ENCODE measurements at places on chromosomes 3 and 15. TPM values are rescaled to one million over a fixed set of nuclear protein-coding genes. Genes with fewer than 3 reads are reported as not detected.

GP5 gene
- polyA plus RNA-seq = 0.16 TPM

CLDN18 gene
- not detected for polyA plus RNA-seq

TRIM42 gene
- polyA plus RNA-seq = not detected

IQCF5 gene
- not detected for polyA plus RNA-seq

GRCh38 chr3:146166415-146166821 lies 5.4 kb upstream of the PLOD2 start:
- DNase-seq = peak; percentile 83

DNA sequence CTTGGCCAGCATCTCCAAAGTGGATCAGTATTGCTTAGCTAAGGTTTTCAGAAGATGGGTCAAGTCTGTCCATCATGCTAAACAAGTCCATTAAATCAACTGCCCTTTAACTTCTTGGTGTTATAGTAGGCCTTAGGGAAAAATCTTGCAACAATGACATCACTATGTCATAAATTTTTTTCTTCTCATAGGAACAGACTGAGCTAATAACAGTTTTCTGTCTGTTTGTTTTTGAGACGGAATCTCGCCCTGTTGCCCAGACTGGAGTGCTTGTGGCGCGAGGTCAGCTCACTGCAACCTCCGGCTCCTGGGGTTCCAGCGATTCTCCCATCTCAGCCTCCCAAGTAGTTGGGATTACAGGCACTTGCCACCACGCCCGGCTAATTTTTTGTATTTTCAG lies 94.2 kb downstream of the EFL1 start:
- DNase-seq = no peak

DNA sequence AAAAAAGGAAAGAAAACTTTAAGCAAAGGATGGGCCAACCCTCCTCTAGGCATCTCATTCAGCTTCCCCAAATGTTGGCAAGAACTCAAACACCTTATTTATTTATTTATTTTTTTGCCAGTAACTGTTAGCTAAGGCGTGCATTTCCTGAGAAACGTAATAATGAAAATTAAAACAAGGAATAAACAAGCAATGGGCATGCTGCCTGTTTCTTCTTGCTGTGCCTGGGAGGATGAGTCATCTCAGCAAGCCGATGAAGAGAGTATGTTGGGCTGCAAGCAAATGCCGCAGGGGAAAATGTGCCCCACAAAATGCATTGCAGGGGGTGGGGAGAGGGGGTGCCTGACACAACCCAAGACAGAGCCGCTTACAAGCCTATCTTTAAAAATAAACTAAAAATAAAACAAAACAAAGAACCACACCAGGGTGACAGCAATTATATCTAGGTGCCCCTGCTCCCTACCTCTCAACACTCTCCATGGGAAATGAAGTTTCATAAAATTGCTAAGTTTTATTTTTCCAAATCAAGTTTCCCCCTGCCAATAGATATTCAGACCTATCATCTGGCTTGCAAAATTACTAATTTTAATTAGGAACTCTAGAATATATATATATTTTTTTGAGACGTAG lies 40.3 kb downstream of the EIF4E3 start:
- DNase-seq = peak; percentile 86

- DNase-seq = no peak
Measured at GRCh38 chr3:133717424-133717823, 28.8 kb upstream of the TF start.

DNA sequence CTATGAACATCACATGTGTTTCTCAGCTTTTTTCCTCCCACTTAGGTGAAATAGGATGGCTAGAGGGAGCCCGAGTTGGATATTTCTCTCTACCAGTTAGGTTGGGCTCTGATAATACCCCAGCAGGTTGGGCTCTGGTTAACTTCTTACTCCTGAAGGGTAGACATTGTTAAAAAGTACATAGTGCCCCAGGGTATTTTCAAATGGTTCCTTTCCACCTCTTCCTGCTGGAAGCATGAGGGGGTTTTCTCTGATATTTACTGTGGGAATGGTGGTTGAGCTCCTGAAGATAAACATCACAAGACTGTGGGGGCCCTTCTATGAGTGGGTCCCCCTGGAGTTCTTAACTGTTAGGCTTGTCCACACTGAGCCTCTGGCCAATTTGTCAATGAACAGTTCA lies 36.1 kb upstream of the SPESP1 start:
- no peak for DNase-seq

DNA sequence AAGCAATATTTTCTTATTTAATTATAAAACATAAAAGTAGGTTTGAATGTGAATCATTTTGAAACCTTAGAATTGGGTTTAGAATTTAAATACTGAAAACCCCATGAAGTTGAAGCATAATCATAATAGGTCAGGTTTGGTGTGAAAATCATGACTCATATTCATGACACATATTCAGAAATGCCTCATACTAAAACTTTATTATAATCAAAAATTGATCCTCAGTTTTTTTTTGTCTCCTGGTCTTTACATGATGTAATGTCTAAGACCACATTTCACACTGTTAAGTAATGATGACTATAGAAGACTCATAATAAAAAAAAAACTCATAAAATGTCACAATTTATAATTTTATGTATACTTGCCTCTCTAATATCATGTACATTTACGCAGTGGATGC lies 190.4 kb downstream of the FOXP1 start:
- DNase-seq = peak; percentile 23

- peak; percentile 54 for DNase-seq
Measured at GRCh38 chr3:127064391-127065137, 81.6 kb downstream of the PLXNA1 start.

MESP2 gene
- 0.32 TPM for polyA plus RNA-seq

GRCh38 chr3:132006605-132007204 lies 28.1 kb downstream of the CPNE4 start:
- peak; percentile 24 for DNase-seq

ZNF501 gene
- 1.3 TPM for polyA plus RNA-seq

DNA sequence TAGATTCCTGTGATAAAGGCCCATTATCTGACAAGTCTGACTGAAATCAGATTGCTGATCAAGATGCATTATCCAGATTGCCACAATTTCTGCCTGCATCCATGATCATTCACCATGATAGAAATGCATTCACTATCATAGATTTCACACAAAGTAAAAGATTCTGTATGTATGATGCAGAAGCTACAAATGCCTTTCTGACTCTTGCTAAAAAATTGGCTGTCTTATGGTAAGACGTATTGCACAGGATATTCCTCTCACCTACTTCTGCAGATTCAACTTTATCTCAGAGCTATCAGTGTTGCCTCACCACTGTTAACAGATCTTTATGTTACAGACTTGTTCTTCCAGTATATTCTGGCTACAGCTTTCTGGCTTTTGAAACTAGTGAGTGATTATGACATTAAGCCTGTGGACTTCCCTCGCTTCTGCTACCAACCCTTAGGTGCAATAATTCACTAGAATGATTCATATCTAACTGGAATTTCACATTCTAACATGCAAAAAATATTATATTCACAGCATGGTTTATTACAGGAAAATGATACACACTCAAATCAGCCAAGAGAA lies 955.3 kb downstream of the EPHA3 start:
- DNase-seq = no peak

- peak; percentile 72 for DNase-seq
Measured at GRCh38 chr3:132788301-132788671, 66.1 kb upstream of the NPHP3 start.

DNA sequence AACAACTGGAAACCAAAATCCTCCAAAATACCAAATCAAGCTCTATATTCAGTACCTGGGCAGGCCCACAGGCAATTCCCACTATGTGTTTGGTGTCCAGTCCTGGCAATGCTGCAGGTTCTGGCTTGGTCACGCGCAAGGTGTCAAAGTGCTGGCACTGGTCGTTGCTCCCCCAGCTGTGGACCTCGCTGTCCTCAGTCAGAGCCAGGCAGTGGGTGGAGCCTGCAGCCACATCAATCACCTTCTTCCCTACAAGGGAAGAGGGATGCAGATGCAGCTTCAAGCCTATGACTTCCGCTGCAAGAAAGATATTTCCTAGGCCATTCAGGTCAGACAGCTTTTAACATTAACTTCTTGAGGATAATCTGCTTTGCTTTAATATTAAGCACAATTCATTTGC lies 61.3 kb downstream of the HERC2 start:
- DNase-seq = no peak

GRCh38 chr15:74390647-74391288 lies 23.3 kb upstream of the CYP11A1 start:
- DNase-seq = no peak

DNA sequence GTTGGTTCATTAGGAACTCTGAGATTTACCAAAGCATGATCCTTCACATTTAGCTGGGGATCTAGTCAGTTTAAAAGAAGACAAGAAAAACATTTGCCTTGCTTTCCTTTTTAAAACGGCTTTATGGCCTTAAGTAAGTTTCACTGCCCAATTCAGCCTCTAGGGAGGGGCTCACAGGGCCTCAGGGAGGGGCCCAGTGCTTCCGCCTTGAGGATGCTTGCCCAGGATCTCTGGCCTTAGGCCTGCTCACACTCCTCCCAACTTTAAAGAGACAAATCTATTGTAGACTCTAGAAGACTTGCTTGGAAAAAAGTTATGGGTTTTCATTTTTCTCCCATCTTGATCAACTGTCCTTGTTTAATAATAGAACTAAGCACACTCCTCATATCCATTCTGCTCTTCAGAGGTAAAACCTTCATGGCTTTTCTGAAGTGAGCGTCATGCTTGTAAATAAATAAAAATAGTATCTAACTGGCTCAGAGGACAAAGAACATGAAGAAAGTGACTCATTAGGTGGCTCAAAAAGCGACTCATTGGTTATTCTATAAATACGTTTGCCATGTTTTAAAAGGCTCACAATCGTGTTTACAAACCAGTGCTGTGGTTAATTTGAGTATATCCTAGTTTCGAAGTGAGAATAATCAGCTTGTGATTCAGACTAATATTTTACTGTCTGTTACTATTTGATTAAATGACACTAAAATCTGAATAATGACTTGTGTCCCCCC lies 13.7 kb downstream of the PDHB start:
- peak; percentile 72 for DNase-seq

- DNase-seq = no peak
Measured at GRCh38 chr3:53493595-53493962, 832 bp upstream of the CACNA1D start.

- no peak for DNase-seq
Measured at GRCh38 chr15:94586099-94586498, 354.7 kb downstream of the MCTP2 start.

PPIP5K1 gene
- 14.2 TPM for polyA plus RNA-seq

- no peak for DNase-seq
Measured at GRCh38 chr3:76177610-76178009, 392.3 kb upstream of the ZNF717 start.

GRCh38 chr3:78734048-78734637 lies 1033.7 kb downstream of the ROBO1 start:
- DNase-seq = peak; percentile 83

- no peak for DNase-seq
Measured at GRCh38 chr3:141427764-141428163, 59.1 kb upstream of the RASA2 start.

DNA sequence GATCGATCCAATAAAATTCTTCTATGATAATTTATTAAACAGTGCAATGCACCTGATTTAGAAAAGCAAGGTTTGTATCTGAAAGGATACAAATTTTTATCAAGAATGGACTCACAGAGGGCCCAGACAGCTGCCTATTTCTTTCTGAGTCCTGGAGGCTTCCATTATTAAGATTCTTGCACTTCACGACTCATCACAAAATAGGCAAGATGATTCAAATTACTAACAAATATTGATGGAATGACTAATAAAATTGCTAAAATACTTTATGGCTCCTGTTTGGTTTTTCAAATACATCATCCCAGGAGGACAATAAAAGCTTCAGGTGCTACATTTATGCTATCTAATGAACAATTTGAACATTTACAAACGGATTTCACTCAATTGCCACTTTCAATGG lies 483.0 kb upstream of the AGTR1 start:
- DNase-seq = no peak

C3orf70 gene
- 0.89 TPM for polyA plus RNA-seq

GRCh38 chr3:58044691-58045483 lies 36.7 kb downstream of the FLNB start:
- DNase-seq = peak; percentile 36

SLC2A2 gene
- polyA plus RNA-seq = not detected

DNA sequence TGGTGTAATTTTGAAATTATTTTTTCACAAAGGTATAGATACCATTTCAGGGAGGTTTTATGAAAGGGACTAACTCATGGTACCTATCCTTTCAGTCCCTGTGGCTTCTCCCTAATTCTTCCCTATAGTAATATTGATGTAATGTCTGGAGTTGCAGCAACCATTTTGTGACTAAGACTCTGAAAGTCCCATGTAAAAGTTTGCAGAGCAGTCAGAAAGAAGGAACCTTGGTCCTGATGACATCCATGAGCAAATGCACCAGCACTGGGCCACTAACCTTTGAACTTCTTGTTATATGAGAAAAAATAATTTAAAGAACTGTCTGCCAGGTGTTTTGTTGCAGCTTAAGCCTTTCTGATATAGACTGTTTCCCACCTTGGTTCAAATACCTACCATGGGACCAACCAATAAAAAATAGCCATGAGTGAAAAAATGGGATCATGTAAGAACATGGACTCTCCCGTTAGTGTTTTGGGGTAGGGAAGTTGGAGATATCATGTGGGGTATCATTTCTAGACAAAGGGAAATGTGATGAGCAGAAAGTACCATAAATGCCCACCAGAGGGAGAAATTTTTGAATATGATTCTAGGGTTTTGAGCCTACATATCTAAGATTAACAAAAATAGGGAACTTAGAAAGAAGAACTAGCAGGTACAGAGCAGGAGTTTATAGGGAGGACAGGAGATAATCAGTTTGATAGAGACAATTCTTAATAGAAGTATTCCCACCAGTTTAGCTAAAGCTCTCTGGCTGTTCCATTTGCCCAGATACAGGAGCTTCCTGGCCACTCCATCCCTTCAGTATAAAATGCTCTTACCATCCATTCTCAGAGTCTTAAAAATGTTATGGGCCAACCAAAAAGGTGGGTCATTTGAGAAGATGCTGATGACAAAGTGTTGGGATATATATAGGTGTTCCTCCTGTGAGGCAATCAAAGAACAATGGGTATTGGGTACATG lies 3.4 kb upstream of the CPOX start:
- peak; percentile 34 for DNase-seq

DNA sequence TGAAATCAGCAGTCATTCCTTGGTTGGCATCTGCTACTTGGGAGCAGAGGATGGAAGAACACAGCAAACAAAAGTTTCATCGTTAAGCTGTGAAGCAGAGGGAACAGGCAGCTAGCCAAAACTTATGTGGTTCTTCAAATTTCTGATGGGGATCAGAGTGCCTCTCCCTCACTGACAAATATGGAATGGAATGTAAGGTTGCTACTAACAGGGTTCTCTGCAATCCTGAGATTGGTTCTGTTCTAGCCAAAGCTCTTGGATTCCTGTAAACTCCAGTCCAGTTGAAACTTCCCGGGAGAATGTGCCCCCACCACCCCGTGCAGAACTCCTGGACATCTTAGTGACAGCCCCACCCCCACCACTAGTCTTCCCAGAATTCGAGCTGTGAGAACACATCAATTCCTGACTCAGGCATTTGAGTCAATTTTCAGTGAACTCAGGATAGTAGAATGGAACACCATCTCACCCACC lies 55.9 kb upstream of the PHLDB2 start:
- peak; percentile 97 for DNase-seq

Measured in IMR-90 (cell line).